ENCODE measurements at places on chromosomes 11 and 22.

GRCh38 chr11:42407341-42407740 is 904.5 kb upstream of the API5 start:
- no peak for DNase-seq

DNA sequence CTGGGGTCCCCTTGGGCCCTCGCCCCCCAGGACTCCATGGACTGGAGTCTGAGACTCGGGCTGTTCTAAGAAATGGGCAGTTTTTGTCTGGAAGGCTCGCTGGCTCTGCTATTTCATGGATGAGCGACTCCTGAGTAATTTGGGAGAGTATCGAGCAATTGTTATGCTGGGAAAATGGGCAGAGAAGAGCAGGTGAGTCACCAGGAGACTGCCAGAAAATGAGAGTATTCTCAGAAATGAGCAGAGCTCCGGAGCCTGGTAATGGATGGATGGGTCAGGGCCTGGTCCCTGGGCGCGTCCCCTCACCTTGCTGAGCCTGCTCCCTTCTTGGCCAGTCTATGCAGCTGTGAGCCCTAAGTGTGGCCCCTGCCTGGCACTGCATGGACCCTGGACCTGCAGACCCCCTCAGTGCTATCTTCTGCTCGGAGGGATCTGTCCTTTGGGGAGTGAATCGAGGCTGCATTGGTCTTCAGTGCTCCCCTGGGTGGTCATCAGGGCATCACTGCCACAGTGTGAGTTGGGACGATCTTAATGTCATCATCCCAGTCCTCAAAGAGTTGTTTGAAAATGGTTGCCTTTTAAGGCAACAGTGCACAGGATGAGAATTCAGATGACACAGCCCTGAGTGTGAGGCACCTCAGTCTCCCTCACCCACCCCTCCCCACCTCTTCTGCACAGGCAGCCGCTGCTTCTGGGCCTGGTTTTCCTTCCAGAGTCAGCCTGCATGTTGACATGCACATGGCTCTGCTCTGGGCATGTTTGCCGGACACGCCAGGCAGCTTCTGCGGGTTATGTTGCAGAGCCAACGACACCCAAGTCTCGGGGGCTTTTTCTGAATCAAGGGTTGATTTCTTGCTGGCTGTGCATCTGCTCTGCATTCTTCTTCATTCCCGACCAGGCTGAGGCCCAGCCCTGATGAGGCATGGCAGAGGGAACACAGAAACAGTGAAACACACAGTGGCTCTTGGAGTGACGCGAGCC is 519.0 kb downstream of the TBC1D22A start:
- DNase-seq, result no peak

DNA sequence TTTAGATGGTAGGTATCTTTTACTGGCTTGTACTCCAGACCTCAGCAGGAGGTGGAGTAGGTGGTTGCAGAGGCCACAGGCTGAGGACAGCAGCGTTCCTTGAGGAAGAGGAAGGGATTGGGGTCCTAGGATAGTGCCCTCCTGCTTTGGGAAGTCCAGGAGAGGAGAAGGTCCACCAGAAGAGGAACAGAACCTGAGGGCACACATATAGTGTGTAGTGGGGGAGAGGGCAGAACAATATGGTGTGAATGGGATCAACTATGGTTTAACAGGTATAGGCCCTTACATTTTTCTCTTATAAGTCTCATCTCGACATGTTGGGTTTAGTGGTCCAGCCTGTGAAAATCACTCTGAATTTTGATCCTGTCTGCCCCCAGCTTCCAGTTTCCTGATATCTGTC is 229.1 kb upstream of the ZBED5 start:
- no peak for DNase-seq

DNA sequence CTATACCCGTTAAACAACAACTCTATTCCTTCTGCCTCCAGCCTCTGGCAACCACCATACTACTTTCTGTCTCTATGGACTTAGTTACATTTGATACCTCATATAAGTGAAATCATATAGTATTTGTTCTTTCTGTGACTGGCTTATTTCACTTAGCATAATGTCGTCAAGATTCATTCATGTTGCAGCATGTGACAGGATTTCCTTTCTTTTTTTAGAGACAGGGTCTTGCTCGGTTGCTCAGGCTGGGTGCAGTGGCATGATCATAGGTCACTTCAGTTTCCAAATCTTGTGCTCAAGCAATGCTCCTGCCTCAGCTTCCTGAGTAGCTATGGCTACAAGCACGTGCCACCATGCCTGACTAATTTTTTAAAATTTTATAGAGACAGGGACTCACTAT is 29.4 kb upstream of the SORL1 start:
- no peak for DNase-seq

DNA sequence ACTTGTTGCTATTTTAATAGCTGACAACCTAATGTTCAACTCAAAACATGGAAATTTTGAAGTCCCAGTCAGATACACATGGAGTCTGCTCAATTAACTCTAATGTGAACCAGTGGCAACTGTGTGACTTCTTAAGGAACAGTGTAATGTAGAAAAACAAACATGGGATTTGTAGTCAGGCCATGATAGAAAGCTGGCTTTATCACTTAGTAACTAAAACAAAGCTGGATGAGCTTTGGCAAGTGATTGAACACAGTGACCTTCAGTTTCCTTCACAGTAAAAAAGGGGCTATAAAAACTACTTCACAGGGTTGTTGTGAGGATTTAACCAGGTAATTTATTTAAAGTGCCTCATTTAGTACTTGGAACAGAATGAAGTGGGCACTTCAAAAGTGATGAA is 62.6 kb downstream of the PRCP start:
- DNase-seq, result no peak

DNA sequence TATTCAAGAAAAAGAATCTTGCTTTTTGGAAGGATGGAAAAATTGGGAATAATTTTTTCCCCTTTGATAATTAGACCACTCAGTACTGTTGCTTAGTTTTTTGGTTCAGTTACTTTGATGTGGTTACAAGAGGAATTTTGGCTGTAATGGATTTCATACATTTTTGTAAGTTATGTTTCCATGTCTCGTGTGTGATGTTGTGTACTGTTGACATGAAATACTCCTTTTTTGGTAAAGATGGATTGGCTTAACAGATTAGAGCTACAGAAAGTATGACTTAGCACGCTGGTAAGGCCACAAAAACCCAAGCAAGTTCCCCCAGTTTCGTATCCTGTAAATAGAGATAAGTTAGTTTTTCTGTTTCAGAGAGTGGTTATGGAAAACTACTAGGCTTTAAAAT is 11.9 kb downstream of the TBCEL start:
- no peak for DNase-seq

- no peak for DNase-seq
These were observed 1031.8 kb downstream of the NTM start for GRCh38 chr11:132402071-132402684.
